NCI-H510A treated with DMSO at 0.1 percent for 48 hours (cell line): ENCODE measurements at places on chromosomes 5 and 9.
A peak's percentile ranks its signal among the peaks of the same experiment; 100 is the strongest.

DNA sequence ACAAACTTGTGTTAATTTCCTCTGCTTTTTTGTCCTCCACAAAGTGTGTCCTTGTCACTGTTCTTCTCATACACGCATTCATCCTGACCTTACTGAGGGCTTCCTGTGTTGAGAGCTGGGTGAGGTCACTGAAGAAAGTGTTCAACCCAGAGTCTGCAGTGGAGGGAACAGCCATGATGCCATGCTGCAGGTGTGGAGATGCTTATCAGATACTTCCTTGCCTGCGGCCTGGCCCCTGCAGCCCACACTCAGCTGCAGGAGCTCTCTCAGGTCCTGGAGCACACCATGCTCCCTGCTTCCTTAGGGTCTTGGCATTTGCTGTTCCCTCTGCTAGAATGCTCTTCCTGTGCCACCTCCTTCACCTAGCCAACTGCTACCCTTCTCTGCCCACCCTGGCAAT lies 108.1 kb upstream of the SPRY4 start:
- no peak for DNase-seq

DNA sequence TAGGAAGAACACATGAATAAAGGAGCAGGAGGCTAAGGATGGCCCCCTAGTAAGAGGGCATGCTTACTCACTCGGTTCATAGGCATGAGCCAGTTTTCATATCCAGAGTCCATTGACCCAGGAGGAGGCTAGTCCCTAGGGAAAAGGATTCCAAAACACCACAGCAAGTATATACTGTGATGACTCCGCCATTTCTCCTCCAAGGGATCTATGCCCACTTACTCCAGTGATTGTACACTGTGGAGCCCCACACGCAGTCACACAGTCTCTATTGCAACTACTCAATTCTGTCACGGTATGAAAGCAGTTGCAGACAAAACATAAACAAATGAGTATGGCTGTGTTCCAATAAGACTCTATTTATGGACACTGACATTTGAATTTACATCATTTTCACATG lies 117.7 kb upstream of the ALDH1B1 start:
- no peak for DNase-seq

DNA sequence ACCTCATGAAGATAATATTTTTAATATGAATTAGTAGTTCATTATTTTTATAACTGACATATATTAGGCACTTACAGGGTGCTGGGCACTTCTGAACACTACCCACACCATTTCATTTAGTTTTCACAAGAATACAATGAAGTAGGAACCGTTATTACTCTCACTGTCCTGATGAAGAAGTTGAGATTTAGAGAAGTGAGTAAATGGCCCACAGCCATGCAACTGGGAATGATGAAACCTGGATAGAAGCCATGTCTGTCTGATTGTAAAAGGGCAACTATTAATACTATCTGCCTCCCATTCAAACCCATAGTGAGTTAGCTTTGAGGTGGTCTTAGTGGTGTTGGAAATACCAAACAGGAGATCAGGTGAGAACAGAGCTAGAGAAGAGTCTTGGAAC lies 29.6 kb upstream of the OTULINL start:
- DNase-seq, result no peak

DNA sequence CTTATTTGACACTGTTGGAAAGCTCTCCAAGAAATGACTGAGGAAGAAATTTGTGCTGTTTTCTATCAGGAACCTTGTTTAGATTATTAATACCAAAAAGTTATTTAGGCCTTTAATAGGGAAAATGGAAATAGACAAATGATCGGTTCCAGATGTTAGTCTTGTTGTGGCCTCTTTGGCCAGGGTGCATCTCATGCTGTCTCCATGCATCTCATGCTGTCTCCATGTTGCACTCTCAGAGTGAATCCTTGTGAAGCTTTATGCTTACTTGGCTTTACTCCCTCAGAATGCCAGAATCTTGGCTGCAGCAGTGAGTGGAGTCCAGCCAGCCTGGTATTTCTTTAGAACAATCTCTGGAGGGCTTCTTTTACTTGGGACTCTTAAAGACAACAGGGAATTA lies 185.5 kb downstream of the ARHGAP26 start:
- no peak for DNase-seq

DNA sequence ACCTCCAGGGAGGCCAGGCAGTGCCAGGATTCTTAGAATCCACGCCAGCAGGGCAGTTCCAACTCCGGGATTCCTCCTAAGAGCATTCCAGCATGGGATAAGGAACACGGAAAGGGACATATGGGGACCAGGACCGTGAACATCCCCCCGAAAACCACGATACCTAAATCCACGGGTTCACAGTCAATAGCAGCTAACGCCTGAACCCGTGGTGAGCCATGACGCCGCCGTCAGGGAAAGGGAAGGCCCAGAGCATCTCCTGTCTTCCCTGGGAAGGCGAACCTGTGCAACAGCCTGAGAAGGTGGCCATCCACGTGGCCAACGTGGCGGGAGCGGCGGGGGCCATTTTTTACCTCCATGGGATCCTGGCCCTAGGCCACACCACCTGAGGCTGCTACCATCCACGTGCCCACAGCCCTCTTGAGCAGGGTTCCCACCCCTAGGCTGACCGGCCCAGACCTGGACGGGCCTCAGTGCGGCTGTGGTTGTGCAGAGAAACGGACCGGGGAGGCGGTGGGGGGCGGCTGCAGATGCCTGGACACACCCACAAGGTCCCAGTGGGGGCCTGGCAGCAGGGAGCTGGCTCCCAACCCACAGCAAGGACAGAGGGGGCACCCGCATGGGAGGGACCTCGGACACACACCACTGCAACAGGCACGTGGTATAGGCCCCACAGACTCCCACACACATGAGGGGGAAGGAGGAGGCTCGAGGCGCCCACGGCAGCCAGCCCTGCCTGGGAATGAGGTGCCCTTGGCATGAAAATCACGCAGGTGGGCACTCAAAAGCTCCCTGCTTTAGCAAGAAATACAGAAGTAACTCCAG lies 42.8 kb downstream of the SLC12A7 start:
- no peak for DNase-seq

DNA sequence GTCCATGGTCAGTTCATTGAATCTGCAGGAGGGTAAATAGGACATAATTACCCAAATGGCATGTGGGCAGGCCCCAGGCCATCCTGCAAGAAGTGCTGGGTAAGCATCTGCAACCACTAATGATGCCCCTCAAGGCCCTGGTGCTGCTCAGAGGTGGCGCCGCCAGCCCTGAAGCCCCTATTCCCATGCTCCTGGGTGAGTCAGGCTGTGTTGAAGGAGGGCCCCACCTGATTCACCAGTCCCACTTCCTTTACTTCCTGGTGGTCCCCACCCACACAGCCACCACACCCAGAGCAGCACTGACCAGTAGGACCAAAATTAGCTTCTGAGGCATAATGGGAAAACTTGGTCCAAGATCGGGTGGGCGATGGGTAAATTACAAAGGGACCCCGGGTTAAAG lies 120.4 kb upstream of the SPRY4 start:
- no peak for DNase-seq

DNA sequence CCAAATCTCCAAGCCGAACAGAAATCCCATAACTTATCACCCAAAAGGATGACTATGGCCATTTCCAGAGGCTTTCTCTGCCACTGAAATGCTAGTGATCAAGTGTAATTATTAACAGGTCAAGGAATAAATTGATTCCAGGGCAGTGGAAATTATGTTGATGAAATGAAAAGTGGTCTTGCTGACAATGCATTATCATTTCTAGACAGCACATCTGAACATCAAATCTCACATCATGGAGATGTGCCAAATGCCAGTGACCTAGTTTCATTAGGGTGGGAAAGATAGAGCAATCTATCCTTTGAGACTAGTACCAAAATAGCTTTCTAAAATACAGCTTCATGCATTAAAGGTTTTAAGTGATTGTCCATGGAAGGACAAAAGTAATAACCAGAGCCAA lies 86.1 kb downstream of the AUH start:
- no peak for DNase-seq

DNA sequence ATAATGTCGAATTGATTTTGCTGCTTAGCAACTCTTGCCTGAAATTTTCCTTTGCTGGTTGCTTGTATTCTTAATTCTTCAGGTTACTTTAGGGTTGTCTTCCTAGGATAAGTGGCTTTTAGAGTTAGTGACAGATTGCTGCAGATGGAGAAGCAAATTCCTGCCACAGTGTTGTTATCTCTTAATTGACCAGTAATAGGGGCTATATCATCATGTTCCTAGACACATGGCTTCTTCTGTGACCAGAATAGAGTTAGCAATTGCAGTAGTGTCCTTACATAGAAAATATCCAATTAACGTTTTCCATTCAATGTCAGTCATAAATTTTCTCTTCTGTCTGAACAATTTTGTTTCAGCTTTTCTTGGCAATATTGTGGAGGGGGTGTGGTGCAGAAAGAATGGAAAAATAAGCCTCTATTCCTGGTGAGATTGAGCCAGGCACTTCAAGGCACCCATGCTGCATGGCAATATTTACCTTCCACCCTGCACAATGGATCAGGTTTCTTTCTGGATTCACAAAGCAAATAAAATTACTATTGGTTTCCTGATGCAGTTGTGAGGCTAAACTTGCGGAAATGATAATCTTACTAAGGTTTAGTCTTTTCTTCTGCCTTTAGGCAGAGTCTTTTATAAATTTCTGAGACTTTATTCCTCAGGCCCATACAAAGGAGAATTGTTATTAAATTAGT lies 1481.5 kb downstream of the EFNA5 start:
- DNase-seq, result peak; percentile 58

GRCh38 chr9:20391208-20391607 lies 231.1 kb downstream of the MLLT3 start:
- no peak for DNase-seq

DNA sequence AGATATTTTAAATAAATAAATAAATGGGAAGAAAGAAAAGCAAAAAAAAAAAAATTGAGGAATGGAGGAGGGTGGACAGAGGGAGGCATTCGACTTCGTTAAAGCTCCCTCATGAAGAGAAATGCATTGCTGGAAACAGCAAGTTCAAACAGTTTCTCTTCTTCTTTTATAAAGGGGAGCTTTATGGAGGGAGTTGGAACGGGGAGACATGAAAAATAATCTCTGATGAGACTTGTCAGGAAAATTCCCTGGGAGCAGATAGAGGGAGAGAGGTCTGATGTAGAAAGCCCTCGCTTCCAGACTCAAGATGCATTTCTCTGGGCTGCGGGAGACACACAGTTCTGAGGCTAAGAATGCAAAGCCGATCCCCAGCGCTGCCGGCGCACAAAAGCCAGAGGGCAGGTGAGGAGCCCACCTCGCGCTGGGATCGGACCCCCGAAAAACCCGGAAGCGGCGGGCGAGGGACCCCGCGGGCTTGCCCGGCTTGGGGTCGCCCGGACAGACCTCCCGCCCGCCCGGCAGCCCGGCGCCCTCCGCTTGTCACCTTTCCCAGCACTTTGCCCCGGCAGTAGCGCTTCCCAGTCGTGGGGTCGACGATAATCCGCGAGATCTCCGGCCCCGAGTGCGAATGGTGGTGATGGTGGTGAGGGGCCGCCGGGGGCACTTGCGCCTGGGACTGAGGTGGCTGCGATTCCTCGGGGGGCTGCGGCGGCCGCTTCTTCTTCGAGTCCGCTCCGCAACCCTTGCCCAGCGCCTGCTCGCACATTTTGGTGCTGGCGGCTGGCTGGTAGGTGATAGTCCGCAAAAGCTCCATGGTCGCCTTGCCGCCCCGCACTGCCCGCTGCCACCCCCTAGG lies 512 bp downstream of the PLK2 start:
- peak; percentile 0 for DNase-seq

DNA sequence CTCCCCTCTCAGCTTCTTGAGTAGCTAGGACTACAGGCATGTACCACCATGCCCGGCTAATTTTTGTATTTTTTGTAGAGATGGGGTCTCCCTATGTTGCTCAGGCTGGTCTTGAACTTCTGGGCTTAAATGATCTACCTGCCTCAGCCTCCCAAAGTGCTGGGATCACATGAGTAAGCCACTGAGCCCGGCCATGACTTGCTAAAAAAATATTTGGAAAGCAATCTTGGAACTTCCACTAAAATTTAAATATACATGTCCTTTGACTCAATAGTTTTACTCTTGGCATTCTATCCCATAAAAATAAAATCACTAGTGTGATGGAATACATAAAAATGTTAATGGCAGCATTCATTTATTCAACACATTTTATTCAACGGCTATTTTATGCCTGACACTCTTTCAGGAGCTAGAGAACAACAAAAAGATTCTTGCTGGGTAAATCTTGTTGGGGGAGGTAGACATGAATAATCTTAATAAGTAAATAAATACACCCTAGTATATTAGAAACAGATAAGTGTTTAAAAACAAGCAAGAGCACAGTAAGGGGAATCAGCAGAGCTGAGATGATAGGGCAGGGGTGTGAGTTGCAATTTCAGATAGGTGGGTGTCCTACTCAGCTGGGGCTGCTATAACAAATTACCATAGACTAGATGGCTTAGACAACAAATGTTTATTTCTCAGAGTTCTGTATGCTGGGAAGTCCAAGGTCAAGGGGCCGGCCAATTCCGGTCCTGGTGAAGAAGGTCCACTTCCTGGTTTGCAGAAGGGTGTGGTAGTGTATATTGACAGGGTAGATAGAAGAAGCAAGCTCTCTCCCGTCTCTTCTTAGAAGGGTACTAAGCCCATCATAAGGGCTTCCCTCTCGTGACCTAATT lies 50.7 kb downstream of the KCNV2 start:
- no peak for DNase-seq
